ENCODE measurements at places on chromosomes 7 and 10. TPM values are rescaled to one million over a fixed set of nuclear protein-coding genes. Genes with fewer than 3 reads are reported as not detected.
A peak's percentile ranks its signal among the peaks of the same experiment; 100 is the strongest.

DNA sequence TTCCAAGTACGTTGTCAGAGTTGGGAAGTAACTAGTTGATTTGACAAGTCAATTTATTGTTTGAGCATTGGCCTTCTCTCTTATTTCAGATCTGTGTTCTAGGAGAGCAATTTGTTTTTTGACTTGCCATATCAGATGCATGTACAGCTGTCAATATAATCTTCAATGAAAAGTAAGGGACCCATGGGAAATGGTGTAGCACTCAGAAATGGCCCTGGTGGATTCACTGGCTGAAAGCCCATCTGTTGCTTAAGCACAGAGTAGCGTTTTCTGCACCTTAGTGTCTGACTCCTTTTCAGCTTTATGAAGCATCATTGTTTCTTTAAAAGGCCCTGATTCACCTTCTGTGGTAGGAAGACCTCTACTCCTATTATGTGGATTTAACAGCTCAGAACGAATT is 10.2 kb downstream of the GARS1 start:
- DNase-seq: no peak

DNA sequence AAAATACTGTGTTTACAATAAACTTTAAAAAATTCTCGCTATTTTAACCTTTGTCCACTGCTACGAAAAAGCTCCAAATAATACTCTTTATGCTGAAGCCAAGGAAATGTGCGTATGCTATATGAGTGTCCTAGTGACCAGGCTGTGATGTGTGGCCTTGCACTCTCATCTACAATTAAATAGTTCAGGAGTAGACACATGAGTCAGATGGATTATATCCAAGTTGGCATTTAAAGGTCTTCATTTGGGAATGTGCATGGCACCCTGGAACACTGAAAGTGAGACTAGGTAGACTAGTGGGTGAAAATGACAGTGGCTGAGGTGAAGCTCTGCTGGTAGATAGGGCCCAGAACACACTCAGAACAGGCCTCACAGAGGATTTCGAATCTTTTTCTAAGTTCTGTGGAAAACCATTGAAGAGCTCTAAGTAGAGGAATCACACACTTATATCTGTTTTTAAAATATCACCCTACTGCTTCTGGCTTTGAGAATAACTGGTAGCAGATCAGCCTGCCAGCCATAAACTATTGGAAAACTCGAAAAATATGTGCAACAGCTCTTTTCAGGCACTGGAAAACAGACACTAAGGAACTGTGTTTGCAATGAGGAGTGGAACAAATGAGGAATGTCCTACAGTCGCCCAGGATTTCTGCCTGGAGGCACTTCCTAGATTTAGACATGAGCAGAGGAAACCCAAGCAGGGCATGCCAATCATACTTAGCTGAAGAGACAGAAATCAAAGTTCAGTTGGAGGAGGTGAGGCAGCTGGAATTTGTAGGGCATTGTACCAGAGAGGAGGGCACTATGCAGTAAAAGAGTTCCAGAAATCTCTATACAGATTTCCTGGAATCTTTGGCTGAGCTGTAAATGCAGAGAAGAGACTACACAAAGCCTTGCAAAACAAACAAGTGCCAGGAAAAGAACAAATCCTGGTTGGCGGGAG is 603.8 kb upstream of the LRRTM3 start:
- DNase-seq: no peak

- no peak for DNase-seq
These were observed 13.3 kb upstream of the CELF2 start for GRCh38 chr10:11004144-11005077.

GRCh38 chr10:102773320-102773719 is 29.6 kb downstream of the WBP1L start:
- DNase-seq: no peak

GRCh38 chr7:158997471-158997870 is 141.1 kb downstream of the DYNC2I1 start:
- no peak for DNase-seq

- DNase-seq: peak; percentile 27
These were observed 125.7 kb upstream of the ZNF438 start for GRCh38 chr10:31157123-31158010.

GRCh38 chr7:6551016-6551511 is at the start of gene GRID2IP:
Gene GRID2IP, minus strand, starts transcription at chr7:6551461. Its CDS starts 25 bp downstream, at chr7:6551436.
- no peak for DNase-seq

GRCh38 chr7:16129431-16130110 is 291.8 kb downstream of the CRPPA start:
- DNase-seq: no peak

DNA sequence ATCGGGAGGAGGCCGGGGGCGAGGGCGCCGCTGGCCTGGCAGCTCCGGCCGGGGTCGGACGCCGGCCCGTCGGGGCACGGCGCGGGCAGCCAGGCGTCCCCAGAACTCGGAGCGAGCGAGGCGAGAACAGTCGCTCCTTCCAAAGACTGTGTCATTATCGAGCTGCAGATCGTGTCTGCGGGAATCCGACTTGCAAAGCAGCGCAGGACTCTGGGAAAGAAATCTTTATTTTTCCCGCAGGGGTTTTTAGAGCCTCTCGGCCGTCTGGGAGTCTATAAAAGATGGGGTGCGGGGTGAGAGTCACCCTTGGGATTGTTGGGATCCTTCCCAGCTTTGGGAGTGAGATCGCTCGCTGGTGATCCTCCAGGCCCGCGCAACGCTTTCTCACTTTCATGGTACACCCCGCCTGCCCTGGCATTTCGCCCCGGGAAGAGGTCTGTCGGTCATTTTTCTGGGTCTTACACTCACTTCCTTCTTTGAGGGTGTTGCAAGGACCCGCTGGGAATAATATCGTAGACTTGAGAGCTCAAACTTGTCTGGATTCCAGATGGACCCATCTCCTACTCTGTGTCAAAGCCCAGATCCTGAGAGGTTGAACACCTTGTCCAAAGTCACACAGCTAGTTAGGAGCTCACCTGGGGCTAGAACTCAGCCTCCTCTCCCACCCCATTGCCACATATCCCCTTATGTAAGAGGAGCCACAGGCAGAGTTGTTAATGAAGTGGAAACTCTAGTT is 1.0 kb downstream of the UBTD1 start:
- no peak for DNase-seq

DNA sequence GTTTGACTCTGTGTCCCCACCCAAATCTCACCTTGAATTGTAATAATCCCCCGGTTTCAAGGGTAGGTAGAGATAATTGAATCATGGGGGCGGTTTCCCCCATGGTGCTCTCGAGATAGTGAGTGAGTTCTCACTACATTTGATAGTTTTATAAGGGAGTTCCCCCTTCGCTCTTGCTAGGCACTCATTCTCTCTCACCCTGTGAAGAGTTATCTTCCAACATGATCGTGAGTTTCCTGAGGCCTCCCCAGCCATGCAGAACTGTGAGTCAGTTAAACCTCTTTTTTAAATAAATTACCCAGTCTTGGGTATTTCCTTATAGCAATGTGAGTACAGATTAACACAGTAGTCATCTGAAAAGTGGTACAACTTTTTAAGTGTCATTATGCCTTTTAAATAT is 913.5 kb upstream of the LRRN3 start:
- no peak for DNase-seq

GRCh38 chr7:128666200-128666599 is 5.9 kb upstream of the GARIN1A start:
- DNase-seq: no peak

GRCh38 chr7:30841025-30841735 is 70.0 kb downstream of the MINDY4 start:
- no peak for DNase-seq

DNA sequence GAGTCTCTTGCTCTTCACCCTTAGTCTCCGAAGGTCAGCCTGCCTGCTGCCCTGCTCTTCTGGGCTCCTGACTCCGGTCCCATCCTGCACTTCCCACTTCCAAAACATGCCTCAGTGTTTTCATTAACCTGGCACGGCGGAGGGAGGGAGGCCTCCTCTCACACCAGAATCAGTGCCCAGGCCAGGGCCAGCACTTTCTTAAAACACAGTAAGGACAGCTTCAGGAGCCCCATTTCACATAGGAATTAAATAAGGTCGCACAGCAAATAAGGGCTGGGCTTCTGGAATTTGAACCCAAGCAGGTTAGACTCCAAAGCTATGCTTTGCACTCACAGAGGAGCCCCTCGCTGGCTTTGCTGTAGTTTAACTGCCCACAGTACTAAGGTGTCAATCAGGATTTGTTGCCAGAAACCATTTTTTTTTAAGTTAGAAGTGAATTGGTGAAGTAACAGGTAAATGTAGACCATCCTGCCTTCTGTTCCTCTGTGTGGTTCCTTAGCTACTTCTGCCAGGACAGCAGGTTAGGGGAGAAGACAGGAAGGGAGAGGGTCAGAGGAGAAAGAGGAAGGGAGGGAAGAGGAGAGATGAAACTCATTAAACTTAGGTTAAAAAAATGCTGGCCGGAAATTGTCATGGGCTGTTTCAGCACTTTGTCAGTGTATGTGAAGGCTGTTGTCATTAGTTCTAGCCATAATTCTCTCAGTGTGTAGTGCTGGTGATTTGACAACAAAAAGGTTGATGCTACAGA is 1.1 kb downstream of the RASSF4 start:
- no peak for DNase-seq

DNA sequence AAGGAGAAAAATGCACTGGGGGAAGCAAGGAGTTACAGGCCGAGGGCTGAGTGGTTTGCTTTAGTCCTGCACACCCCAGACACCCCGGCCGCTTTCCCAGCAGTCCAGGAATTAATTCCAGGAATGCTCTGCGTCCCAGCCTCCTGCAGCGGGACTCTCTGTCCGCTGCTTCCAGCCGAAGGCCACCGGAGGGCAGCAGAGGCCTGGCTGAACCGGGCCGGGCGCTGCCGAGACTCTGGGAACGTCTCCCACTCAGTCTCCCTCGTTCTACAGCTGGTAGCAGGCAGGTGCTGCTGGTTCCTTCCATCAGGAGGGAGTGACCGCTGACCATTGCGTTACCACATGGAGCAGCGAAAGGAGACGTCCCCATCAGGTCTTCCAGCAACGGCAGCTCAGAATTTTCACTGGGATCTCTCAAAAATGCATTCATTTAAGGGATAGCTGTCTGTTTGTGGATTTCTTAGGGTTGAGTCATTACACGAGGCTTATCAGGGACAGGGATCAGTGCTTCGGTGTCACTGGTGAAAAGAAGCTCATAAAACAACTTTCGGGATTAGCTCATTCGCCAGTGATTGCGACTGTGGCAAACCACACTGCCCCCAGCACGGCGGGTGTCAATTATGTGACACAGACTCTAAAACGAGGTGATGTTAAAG is 24.9 kb upstream of the PITRM1 start:
- peak; percentile 74 for DNase-seq

DNA sequence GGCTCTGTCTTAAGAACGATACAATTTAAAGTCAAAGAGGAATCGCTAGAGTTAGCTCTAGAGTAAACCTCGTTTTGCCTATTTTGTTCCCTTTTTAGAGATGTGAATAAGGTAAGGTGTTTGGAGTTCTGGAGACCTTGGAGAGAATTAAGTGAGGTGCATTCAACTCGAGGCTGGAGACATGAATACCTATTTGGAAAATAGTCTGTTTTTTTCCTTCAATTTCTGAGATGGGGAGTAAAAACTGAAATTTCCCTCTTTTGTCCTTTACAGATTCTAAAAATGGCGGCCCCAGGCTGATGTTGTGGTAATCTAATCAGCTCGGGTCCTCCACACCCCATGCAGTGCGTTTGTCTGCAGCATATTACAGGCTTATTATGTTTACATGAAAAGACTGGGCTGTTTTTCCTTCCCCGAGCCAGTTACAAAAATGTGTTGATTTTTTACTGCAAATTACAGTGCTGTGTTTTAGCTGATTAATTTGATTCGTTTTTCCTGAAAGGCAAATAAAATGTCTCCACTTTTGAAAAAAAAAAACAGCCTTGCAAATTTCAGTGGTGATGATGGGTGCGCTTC is 1.5 kb downstream of the KMT2E start:
- DNase-seq: peak; percentile 58

DNA sequence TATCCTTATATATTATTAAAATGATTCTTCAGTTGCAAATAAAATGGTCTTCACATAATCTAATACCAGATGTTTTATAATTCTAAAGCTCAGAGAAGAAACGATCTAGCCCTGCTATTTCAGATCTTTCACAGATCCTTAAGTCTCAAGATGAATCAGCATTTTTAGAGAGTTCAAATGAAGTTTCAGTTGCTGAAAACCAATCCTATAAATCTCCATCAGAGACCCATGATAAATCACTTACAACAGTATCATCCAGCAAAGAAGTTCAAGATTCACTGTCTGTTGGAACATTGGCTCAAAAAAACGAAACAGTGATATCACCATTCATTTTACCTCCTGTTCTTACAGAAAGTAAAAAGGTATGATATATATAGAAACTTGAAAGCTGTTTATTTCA is 137.0 kb downstream of the CCDC7 start:
- DNase-seq: no peak

GRCh38 chr7:80774843-80775242 is 136.4 kb downstream of the CD36 start:
- no peak for DNase-seq

DNA sequence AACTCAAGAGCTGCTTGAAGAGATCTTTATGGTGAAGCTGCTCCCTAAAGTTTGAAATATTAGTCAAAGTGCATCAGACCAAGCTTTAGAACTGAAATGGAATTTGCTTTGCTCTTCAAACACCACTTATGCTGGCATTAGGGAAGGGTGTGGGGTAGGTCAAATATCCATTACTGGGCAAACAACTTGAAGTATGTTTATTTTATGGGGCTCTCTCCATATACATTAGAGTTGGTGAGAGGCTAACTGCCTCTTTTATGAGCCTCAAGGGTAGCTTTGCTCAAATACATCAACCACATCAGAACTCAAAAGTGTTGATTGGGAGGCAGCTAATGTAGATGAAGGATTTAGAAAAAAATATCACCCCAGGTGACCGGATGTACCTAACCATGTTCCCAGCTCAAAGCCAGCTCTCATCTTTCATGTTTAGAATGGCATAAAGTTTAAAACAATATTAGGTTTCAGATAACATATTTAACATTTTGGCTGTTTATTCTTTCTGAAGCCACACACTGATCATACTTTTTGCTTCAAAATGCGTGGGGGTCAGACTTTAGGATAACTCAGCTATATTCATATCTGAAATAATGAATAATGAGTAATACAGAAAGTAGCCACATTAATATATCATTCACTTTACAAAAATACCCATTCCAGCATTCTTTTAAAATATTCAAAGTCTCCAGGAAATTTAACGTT is 318.6 kb downstream of the PTEN start:
- DNase-seq: no peak

DNA sequence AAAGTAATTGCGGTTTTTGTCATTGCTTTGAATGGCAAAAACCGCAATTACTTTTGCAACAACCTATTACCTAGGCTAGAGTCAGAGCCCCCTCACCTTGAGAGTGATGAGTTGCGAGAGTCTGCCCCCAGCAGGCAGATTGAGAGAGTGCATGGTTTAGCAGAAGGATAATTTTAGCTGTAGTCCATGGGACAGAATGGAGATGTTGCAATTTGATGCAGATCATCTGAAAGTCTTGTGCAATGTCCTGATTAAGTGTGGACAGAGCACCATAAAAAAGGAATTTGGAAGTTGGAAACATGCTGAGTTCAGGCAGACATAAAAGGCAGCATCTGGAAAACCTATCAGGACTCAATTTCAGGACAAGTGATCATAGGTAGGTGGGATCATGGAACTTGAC is 48.7 kb downstream of the GPR141 start:
- no peak for DNase-seq

GRCh38 chr7:116329686-116330503 is 119.6 kb downstream of the TES start:
- DNase-seq: no peak

Gene OR13A1
- not detected for polyA plus RNA-seq

Gene CFAP46
- polyA plus RNA-seq: 11.3 TPM

Gene PEX1
- polyA plus RNA-seq: 48.2 TPM

Gene OR2A7
- 21.1 TPM for polyA plus RNA-seq

Gene TWIST1
- 7.1 TPM for polyA plus RNA-seq

Gene SPACDR
- 1.3 TPM for polyA plus RNA-seq
